ENCODE measurements at places on chromosomes 11 and 22. TPM values are rescaled to one million over a fixed set of nuclear protein-coding genes. Genes with fewer than 3 reads are reported as not detected.

The PRODH gene
- total RNA-seq: not detected

DNA sequence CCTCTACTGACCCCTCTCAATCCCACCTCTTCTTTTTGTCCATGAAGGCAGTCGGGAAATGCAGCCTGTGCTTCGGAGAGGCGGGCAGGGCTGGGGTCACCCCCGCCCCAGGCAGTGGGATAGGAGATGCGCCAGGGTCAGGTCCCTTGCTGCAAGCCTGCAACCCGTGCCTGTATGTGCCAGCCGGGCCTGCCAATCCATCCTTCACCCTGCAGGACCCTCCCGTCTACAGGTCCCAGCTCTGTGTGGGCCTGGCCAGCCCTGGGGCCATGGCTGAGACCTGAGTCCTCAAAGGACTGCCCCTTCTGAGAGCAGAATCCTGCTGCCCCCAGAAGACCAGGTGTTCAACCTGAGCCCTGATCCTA lies 10.9 kb downstream of the ASCL2 start:
- DNase-seq: no peak

DNA sequence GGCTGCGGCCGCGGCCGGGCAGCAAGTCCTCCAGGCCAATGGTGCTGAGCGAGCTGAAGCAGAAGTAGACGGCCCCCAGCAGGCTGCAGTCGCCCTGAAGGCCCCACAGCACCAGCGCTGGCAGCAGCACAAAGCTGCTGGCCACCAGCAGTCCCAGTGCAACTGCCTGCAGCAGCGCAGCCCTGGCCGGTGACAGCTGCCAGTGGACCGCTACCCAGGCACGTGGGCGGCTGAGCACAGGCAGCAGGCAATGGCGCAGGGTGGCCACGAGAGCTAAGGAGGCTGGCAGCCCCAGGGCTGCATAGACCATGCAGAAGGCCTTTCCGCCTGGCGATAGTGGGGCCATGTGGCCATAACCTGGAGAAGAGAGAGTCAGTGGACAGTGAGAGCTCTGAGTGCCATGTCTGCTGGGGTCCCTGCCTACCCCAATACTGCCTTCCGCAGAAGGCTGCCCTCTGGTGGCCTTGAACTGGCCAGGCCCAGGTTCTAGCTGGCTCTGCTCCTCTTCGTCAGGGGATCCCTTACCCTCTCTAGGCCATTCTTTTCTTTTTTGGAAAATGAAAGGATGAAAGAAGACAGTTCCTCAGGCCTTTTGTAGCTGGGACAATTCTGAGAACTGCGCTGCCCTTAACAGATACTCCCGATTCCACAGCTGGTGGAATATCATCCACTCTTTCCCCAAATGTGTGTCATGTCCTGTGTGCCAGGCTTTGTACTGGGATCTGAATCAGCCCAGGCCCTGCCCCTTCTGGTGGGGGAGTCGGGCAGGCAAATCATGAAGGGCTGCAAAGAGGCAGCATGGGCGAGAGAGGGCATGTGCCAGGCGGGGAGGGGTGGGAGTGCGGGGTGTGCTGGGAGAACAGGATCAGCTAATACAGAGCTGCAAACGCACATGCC lies 1.8 kb downstream of the KCNK7 start:
- no peak for DNase-seq

DNA sequence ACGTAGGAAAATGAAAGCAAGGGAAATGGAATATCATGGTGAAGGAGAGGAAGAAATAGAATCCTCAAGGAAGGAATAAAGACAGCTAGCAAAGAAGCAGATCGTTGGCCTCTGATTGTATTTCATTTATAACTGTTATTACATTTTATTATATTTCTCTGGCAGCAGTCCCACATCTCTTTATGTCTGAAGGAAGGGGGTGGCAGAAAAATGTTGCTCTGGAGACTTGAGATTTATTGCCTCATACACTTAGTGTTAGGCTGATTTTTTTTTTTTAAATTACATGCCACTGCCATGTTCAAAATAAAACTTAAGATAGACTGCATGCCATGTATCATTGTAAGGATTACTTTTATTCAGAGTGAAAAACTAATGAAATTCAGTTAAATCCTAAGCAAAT lies 971.7 kb upstream of the CHORDC1 start:
- DNase-seq: no peak

GRCh38 chr22:32758866-32759385 lies 42.6 kb upstream of the TIMP3 start:
- no peak for DNase-seq

The OR51E2 gene
- not detected for total RNA-seq

DNA sequence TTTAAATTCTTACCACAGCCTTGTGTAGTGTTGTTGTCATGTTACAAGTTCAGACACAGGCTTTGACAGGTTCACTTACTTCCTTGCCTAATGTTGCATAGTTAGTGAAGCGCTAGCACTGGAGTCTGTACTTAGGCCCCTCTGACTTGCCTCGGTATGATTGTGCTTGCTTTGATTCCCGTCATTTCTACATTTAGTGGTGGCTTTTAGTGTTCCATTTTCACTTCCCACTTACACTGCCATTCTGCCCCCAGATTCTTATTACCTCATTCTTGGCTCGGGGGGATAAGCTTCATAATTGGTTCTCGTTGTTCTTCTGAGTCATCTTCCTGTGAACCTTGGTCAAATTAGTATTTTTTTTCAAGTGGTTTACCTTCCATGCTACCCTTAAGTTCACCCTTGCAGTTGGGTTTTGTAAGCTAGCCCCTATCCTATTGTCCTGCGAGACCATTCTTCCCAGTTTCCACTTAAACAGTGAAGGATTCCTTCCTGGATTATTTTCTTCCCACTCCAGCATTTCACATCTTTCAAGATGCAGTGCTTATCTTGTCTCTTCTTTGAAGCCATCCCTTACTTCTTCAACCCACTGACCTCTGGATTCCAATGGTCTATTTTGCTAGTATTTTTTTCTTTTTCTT lies 68.7 kb downstream of the DDX10 start:
- DNase-seq: no peak

- DNase-seq: no peak
These were observed 40.0 kb downstream of the KCNJ4 start for GRCh38 chr22:38415046-38415445.

DNA sequence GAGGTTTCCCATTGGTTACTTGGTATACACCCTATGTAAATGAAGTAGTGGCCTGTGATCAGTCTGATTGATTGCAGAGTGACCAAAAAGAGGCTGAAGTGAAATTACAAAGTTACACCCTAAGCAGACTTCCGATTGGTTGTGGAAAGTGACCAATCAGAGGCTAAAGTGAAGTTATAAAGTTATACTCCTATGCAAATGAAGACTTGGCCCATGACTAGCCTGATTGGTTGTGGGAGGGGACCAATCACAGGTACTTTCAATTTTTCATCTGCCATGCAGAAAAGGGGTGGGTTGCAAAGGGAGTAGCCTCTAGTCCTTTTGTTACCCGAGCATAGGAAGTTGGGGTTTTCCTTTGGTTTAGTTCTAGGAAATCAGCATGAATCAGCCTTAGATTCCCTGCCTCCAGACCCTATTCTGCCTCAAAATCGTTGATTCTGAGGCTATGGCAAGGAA lies 18.1 kb upstream of the CSTF3 start:
- peak; percentile 69 for DNase-seq

The PDGFB gene
- 47.0 TPM for total RNA-seq
